ENCODE measurements at places on chromosomes 12 and 14.

DNA sequence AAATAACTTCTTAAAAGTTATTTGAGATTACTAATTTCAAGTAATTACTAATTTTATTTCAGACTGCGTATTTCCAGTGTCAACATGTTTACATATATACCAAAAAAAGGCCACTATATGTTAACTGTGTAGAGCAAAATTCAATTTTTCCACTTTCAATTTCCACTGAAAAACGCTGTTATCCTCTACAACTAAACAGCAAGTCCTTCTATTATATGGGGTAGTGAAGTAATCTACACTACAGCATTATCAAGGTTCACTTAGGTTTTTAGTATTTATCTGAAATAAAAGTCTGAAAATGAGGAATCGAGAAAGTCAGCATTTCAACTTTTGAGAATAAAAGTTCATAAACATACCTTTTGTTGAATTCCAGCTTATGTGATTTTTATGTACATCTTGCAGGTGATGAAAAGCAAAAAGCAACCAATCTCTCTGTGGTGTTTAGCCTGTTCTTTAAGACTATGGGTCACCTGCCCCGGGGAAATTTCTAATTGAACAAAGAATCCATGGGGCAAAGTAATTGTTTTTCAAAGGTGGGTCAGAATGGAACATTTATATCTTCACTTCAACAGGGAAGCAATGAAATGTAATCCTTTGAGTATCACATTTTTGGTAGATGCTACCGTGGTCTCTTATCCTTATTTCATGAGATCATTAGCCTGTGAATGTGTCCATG is 3.3 kb downstream of the BTG1 start:
- no peak for DNase-seq

- DNase-seq = no peak
Observed at GRCh38 chr12:96424601-96425000, 24.4 kb upstream of the CDK17 start.

DNA sequence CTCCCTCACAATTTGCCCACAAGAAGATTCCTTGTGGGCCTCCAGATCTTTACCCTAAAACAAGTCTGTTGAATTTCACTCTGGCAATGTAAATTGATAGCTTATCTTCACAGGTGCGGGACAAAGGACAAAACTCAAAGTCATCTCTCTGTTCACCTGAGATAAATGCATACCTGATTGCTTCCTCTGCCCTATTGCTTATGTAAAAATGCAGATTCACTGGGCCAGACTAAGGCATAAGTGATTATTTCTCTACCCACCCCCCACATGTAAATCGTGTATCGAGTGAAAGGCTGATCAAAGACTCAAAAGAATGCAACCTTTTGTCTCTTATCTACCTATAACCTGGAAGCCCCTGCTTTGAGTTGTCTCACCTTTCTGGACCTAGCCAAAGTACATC is 316.8 kb downstream of the SSPN start:
- DNase-seq = no peak

DNA sequence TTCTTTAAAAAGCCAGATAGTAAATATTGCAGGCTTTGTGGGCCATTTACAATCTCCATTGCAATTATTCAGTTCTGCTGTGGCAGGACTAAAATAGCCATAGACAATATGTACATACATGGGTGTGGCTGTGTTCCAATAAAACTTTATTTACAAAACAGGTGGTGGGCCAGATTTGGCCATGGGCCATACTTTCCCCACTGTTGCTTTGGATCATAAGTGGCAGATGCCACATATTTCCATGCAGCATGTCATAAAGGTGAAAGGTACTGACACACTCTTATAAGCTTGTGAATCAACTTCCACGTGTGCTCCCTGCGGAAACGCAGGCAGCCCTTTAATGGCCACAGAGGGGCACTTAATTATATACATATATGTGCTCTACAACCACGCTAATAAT is 244.4 kb upstream of the FOXN3 start:
- no peak for DNase-seq

GRCh38 chr12:51721282-51721940 is 127.1 kb downstream of the FIGNL2 start:
- peak; percentile 4 for DNase-seq

DNA sequence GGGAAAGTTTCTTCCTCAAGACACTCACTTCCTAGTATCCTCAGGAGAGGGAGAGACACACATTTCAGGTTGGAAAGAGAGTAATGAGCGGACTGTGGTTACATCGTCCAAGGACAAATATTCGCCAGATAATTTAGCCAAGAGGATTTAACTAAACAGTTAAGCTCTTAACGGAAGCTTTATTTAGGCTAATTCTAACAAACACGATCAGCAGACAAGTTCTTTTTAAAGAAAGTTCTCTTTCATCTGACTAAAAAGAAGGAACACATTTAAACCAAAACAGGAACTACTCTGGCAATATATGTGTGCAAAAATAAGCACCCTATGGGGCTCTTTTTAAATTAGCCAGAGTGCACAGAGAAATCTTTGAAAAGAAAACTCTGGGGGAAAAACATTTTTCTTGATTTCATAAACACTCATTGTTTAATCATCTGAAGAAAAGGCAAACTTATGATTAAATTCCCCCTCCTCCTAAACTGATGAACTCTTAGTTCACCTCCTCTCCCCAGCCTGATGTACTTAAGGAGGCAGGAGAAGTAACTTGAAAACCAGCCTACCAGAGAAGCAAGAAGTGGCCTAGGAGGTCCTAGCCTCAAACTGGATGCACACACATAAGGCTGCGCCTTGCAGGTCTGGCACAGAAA is 13.3 kb upstream of the BTG1 start:
- no peak for DNase-seq

DNA sequence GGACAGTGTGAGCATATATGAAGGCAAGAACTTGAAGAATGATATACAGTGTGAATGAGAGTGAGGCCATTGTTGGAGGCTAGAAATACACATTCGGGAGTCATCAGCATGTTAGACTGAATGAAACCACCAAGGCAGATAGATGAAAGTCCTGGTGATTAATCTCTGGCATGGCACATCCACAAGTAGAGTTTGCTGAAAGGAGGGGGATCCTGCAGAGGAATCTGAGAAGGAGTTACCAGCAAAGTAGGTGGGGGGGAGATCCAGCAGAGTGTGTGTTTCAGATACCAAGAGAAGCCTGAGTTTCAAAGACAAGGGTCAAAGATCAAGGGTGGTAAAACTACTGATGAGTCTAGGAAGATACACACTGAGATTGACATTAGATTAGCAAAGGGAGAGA is 426.7 kb upstream of the DCN start:
- DNase-seq = no peak

GRCh38 chr12:130650131-130650530 is 66.0 kb downstream of the RIMBP2 start:
- DNase-seq = no peak

- DNase-seq = no peak
Observed at GRCh38 chr14:39090548-39091111, 12.4 kb downstream of the SEC23A start.

DNA sequence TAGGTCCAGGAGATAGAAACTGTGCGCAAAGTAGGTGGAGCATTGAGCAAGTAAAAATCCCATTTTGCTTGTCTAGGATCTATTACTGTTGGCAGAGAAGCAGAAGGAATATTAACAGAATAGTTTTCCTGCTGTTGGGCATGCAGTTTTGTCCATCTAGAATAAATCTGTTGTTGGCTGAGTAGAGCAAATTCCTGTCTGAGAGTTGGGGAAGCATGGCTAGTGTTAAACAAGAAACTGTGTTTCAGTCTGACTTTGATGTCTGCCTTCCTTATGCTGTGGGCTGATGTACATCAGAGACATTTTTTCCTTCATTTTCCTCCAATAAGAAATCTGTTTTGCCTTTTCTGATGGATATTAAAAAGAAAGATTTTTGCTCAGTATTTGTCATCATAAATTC is 98.2 kb downstream of the RAD52 start:
- no peak for DNase-seq

DNA sequence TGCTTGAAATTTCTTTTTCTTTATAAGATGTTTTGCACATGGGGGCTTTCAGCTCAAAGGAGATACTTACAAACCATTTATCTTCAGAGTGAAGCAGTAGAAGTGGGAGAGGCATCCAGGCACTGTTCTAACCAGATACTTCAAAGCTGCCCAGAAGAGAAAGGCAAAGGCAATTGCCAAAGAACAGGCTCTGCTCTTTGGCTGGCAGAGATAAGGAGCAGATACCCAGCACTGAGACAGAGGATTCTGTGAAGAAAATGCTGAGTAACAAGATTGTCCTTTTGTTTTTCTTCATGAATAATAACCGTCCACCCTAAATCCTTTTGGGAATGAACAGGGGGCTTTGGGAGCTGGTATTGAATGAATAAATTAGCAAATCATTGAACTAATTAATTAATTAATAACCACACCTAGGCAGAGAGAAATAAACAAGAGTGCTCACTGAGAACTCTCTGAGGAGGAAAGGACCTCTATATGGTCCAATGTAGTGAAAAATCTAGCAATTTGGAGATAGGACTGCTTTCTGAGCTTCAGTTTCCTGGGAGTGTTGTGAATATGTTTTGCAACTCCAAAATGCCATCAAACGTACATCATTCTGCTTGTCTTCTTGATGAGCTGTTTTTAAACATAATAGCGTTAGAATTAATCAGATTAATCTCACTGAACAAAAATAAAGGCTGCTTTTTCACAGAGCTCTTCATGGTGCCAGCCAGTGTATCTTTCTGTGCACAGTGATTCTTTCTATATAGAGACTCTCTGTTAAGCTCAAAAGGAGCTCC is 192.8 kb upstream of the AMIGO2 start:
- DNase-seq = no peak

DNA sequence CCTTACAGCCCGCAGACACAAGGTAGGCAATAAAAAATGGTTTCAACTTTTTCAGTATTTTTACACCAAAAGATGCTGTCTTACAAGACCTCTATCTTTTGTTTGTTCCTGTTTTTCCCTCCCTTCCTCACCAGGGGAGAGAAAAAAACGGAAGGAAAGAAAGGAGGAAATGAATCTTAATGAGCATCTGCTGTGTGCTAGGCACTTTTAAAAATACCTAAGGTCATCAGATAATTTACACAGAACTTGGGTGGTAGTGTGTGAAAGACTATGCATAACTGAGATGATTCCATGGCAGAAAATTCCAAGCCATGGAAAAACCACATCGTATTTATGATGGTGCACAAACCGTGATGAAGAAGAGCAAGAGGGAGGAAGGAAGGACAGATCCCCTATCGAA is 121.2 kb downstream of the DIP2B start:
- DNase-seq = no peak

- DNase-seq = no peak
Observed at GRCh38 chr12:67147030-67147429, 122.1 kb upstream of the CAND1 start.

- DNase-seq = peak; percentile 28
Observed at GRCh38 chr14:77037938-77038568, 9.5 kb upstream of the IRF2BPL start.

DNA sequence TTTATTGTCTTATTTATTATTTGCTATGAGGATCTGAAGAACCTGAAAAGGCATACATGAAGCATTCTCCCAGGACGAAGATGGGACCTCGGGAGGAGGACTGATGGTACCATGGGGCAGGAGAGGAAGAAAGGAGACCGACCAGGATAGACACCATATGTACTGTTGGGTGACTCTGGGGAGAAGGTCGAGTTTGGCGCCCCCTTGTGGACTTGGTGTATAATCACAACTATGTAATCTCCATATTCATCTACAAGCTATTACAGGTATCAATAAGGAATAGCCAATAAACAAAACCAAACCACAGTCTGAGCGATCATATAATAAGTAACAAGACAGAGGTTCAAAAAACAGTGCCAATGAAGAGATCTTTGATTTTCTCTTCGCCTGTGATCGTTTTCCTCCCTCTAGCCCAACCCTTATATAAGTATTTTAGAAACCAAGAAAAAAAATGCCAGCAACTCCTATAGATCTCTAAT is 139.1 kb downstream of the SPTSSA start:
- DNase-seq = peak; percentile 41

DNA sequence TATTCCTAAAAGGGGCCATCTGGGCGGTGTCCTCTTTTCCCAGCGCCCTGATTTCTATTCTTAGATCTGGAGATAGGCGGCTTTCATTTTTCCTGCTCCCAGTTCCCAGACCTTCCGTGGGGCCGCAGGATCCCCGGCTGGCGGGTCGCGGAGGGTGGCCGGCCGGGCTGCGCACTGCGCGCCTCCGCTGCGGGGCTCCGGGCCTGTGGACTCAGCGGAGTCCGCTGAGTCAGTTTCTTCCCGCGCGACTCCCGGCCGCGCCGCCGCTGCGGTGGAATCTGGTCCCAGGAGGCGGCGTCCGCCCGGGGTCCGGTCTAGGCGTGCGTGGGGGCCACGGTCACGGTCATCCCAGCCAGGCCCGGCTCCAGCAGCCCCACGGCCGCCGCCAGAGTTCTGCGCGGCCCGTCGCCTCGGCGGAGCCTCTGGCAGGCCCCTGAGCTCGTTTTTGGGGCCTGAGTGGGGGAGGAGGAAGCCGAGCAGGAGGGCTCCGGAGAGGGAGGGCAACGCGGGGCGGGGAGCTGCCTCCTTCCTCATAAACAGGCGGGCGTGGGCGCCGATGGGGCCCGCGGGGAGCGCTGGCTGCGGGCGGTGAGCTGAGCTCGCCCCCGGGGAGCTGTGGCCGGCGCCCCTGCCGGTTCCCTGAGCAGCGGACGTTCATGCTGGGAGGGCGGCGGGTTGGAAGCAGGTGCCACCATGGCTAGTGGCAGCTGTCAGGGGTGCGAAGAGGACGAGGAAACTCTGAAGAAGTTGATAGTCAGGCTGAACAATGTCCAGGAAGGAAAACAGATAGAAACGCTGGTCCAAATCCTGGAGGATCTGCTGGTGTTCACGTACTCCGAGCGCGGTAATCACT is at the start of gene LRRK2:
Gene LRRK2 (plus strand): TSS at position 559 of the 853 bp plus-strand sequence. CDS start 135 bp downstream, at position 694.
- no peak for DNase-seq

GRCh38 chr12:71282020-71282419 is 124.2 kb upstream of the TSPAN8 start:
- DNase-seq = no peak

DNA sequence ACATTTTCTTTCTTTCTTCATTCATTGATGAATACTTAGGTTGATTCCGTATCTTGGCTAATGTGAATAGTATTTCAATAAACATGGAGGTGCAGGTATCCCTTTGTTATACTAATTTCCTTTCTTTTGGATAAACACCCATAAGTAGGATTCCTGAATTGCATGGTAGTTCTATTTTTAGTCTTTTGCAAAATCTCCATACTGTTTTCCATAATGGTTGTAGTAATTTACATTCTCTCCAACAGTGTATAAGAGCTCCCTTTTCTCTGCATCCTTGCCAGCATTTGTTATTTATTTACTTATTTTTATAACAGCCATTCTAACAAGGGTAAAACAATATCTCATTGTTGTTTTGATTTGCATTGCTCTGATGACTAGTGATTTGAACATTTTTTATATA is 36.6 kb downstream of the PIK3C2G start:
- DNase-seq = no peak

GRCh38 chr14:83164016-83164415 is 1630.4 kb upstream of the SEL1L start:
- no peak for DNase-seq

DNA sequence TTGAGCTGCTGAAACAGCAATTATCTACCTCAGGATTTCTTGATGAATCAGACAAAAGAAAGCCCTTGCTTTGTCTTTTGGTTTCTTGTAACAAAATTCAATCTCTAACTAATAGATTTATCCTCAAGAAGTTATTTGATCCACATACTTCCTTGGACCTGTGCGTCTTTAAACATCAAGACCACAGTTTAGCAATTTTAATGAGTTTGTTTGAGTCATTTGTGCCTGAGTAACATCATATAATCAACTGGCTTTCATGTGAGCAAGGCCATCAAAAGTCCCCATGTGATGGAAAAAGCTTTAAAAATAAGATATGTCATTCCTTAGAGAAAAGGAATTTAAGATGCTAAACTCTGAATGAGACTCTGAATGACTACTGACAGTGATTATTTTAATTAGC is 52.3 kb downstream of the KCNC2 start:
- DNase-seq = no peak
